ENCODE measurements at places on chromosomes 4 and X.

GRCh38 chr4:14303856-14304255 lies 676.3 kb upstream of the BOD1L1 start:
- DNase-seq: no peak

GRCh38 chr4:40214038-40214437 lies 17.2 kb downstream of the RHOH start:
- DNase-seq: no peak

DNA sequence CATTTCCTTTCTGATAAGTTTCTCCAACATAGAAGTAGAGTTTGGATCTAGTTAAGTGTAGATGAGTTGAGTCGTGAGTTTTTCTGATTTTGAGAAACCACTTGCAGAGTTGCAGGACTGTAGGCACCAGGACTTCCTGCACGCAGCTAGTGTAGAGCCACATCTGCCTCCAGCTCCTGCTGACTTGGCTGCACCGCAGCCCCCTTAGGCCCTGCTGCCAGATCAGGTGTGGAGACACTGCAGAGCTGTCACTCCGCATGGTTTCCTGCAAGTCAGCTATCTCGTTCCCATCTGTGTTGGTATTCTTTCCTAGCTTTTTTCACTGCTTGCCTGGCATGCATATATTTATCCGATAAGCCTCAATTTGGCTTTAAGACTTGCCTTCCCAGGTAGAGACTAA lies 48.9 kb downstream of the PCDH7 start:
- DNase-seq: peak; percentile 13

DNA sequence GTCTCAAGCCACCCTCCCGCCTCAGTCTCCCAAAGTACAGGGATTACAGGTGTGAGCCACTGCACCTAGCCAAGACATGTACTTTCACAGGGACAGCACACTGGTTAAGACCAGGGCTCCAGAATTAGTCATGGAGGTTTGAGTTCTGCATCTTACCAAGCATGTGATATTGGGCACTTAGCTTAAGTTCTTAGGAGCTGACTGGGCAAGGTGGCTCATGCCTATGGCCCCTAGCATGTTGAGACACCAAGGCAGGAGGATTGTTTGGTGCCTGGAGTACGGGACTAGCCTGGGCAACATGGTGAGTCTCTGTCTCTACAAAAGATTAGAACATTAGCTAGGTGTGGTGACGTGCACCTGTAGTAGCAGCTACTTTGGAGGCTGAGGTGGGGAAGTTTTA lies 2.6 kb upstream of the TMEM192 start:
- no peak for DNase-seq

- no peak for DNase-seq
These were observed 69.8 kb downstream of the PAPSS1 start for GRCh38 chr4:107650251-107650650.

DNA sequence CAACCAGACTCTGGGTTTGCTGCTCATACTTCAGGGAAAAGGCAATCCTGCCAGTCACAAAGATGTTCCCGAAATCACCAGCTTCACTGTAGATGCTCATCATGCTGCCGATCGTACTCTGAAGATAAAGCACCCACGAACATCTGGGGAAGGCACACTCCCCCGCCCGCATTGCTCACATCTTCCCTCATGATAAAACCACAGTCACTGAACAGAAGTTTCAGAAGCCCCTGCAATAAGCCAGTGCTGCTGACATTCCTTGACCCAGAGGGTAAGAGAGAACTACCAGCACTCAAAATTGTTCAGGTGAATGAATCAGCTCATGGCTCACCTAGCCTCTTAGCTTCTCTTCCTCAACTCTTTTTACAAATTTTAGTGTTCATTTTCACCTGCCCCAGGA lies 43.1 kb downstream of the SRPX2 start:
- no peak for DNase-seq
